ENCODE measurements at places on chromosomes 6 and 20.

DNA sequence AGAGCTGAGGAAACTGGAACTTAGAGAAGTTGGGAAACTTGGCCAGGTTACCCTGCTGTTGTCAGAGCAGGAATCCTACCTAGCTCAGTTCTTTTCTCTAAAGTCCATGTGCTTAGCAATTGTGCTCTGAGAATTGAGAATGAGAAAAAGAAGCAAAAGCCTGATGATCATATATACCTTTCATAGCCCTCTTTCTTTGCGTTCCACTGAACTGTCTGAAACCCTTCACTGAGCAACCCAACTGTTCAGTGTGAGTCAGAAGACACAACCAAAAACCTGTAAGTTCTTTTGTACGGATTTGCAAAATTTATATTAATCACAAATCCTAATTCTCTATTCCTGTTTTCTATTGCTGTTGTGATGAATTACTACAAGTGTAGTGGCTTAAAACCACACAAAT, 80.6 kb downstream of the PHF3 start:
- no peak for DNase-seq

- DNase-seq = no peak
Measured at GRCh38 chr20:15799871-15800270, 773.4 kb downstream of the KIF16B start.

- no peak for DNase-seq
Measured at GRCh38 chr20:3222635-3223600, 13.6 kb downstream of the ITPA start.

DNA sequence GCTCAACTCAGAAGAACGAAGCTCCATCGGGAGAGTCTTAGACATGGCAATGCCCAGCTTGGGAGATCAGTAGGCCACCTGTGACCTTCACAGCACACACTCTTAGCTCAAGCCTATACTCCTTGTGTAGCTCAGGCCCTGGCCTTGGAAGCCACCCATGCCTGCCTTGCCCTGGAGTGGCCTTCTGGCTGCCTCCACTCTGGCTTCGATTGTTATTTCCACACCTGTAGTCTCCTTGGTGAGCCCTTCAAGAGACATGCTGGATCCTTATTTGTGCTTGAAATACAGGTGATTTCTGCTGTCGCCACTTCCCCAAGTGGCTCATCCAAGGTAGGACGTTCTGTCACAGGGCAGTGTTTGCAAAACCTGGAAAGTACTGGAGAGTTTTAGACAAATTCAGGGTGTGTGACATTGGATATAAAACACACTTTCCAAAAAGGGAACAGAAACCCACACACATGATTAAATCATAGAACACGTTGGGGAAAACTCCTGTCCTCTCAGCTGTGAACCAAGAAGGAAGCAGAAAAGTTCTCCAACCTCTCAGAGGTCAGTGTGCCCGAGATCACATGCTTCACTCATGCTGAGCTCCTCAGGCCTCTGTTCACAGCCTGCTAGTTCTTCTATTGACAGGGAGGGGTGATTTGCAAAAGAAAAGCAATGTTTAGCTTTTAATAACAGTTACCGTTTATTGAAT, 391.8 kb downstream of the CDC5L start:
- no peak for DNase-seq

GRCh38 chr20:13493143-13493542, 145.6 kb downstream of the TASP1 start:
- no peak for DNase-seq

- no peak for DNase-seq
Measured at GRCh38 chr6:151784441-151785214, 22.9 kb upstream of the ESR1 start.

- no peak for DNase-seq
Measured at GRCh38 chr6:41373919-41374617, 38.7 kb downstream of the NCR2 start.

GRCh38 chr6:80667006-80667405, 560.5 kb downstream of the BCKDHB start:
- no peak for DNase-seq

GRCh38 chr20:19566226-19566945, 191.7 kb upstream of the RIN2 start:
- DNase-seq = no peak

- DNase-seq = peak; percentile 99
Measured at GRCh38 chr6:43477235-43478007, at the start of gene TJAP1. Gene TJAP1, plus strand, starts transcription at chr6:43477570. Its CDS starts 21,432 bp downstream, at chr6:43499002.

- DNase-seq = no peak
Measured at GRCh38 chr6:129938249-129939020, 77.3 kb upstream of the TMEM244 start.

- no peak for DNase-seq
Measured at GRCh38 chr6:151058021-151058733, 181.6 kb upstream of the AKAP12 start.

GRCh38 chr6:161151660-161152526, 122.0 kb downstream of the AGPAT4 start:
- DNase-seq = no peak

DNA sequence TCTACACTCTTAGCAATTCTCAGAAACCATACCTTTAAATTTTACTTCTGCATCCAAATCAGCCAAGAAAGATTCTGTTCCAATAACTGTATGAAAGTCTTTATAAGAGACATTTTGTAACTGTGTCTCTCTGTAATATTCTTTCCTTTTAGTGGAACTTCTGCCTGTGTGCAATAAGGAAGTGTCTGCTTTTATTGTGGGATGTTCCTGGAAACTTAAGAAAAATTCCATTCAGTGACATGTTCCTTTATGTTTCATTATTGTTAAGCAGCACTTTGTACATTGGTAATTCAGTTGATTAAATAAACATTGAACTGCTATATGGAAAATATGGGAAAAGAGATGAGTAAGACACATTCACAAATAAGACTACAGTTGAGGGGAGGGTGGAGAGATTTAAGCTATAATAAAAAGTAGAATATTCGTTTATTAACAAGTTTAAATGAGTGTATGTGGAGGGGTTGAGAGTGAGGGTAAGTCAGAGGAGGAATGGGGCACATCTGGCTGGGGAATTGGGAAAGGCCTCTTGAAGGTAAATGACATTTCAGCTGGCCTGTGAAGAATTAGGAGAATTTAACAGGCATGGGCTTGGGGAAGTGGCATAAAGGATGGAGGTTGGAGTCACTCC, 11.9 kb downstream of the NUS1 start:
- no peak for DNase-seq

GRCh38 chr20:33490023-33490933, at the start of gene CBFA2T2:
Gene CBFA2T2, plus strand, starts transcription at chr20:33490096. Its CDS starts 172 bp downstream, at chr20:33490268.
- no peak for DNase-seq

GRCh38 chr6:47086051-47086770, 44.1 kb upstream of the ADGRF1 start:
- no peak for DNase-seq

- DNase-seq = no peak
Measured at GRCh38 chr20:37598100-37598543, 70.4 kb upstream of the BLCAP start.

GRCh38 chr6:42929821-42930360, 611 bp downstream of the CNPY3 start:
- DNase-seq = peak; percentile 38

DNA sequence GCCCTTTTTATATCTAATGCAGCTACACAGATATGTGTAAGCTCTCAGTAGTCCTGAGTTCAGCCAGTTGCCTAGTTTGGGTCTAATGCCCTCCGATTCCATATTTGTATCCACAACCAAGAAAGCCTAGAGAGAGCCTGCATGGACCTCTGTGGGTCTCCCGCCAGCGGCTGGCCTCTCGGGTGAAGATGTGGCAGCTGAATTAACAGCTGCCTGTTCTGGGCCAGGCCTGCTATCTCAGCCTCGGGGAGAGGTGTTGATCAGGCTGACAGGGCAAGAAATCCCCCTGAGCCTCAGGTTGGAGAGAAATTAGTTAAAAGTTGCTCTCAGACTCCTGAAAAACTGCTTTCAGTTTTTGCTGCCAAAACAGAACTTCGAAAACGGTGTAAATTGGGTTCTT, 19.8 kb downstream of the PTK7 start:
- no peak for DNase-seq

Data from stimulated activated CD4-positive, alpha-beta T cell treated with anti-CD3 and anti-CD28 coated beads, Interleukin-15, amount 100 ng/mL, for 1 hour (primary cell).